H7 (cell line): ENCODE measurements at places on chromosomes 5 and 9. TPM values are rescaled to one million over a fixed set of nuclear protein-coding genes. Genes with fewer than 3 reads are reported as not detected.
A peak's percentile ranks its signal among the peaks of the same experiment; 100 is the strongest.

GRCh38 chr5:168085261-168086031 is 206.0 kb upstream of the WWC1 start:
- DNase-seq = no peak

GRCh38 chr9:134338394-134339182 is 12.3 kb downstream of the RXRA start:
- DNase-seq = no peak

The NR5A1 gene
- 0.30 and 0.73 TPM in 2 replicates for total RNA-seq

The N4BP3 gene
- total RNA-seq = 32.0 and 36.5 TPM in 2 replicates

GRCh38 chr5:2697446-2698200 is 53.9 kb downstream of the IRX2 start:
- DNase-seq = peak; percentile 46

The NIPAL4 gene
- not detected in 2 replicates for total RNA-seq

The CEP78 gene
- 31.0 and 45.9 TPM in 2 replicates for total RNA-seq
